Activated CD4-positive, CD25-positive, alpha-beta regulatory T cell treated with anti-CD3 and anti-CD28 coated beads, Interleukin-2, amount 50 U/mL, for 16 hours (primary cell): ENCODE measurements at places on chromosomes 3 and 15.

GRCh38 chr3:87468938-87469337 is 192.6 kb upstream of the POU1F1 start:
- DNase-seq, result no peak

DNA sequence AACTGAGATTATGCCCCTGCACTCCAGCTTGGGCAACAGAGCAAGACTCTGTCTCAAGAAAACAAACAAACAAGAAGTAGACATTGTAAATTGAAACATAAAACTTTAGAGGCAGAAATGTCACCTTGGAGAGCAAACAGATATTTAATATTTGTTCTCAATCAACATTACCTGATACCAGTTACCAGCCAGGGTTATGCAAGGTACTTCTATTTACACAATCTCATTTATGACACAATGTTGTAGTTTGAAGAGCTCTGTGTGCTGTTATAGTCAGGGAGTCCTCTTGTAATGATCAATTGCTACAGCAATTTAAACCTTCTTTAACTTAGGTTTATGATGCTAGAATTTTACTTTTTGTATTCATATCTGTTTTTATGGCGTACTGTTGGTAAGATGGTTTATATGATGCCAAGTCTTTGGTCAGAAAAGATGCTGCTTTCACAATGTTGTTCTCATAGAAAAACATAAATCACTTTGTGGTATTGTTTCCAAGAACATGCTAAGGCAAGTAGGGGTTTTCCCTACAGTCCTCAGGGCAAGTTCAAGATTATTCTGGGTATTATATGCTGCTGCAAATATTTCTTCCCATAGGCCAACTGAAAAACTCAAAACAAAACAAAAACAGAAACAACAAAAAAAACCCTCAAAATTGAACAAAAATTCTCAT is 173.5 kb downstream of the TNIK start:
- DNase-seq, result no peak

- DNase-seq, result no peak
Measured at GRCh38 chr15:63114465-63114864, 7.2 kb upstream of the LACTB start.

DNA sequence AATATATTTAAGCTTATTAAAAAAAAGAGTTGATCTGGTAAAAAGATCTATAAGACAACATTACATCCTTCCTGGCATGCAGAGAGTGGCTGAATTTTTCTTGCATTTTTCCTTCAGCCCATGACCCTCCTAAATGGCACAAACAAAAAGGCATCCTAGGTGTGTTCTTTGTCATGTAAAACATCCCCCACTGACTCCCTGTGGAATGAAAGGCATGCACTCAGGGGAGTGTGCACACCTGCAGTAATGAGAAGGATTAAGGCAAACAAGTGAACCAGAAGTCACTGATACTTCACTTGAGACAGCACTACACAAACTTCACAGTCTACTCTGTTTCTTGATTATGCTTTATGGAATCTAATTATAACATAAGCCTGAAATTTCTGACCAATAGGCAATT is 195.0 kb downstream of the RBMS3 start:
- no peak for DNase-seq

GRCh38 chr15:62706317-62706716 is 336.2 kb upstream of the TPM1 start:
- DNase-seq, result no peak

DNA sequence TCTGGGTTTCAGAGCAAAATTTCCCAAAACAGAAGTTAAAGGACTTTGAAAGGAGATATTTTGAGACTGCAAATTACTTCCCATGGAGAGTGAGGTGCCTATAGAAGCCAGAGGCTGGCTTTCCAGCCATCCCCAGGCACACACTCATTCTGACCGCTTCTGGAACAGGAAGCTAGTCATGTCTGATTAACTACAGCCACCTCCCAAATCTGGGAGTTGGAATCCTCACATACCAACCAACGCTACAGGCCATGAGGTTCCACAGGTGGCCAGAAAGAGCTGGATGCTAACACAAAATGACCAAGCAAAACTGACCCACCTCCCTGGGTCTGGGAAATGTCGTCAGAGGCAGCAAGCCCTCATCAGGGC is 87.2 kb downstream of the SNRK start:
- DNase-seq, result no peak

DNA sequence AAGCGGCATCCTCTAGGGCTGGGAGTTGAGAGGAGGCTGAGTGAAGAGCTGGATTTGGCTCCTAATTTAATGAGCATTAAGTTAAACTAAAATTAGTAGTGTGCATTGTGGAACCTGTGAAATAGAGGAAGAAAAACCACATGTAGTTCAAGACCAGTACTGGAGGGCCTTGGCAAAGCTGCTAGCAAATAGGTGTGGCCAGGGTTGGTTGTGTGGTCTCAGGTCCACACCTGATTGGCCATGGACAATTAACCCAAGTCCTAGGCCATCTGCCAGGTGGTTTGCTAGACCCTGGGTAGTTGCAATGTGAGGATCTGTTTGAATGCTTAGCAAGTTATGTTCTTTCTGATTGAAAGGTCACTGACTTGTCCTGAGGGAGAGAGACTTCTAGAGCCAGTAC is 275.5 kb downstream of the PDCD6IP start:
- DNase-seq, result no peak

DNA sequence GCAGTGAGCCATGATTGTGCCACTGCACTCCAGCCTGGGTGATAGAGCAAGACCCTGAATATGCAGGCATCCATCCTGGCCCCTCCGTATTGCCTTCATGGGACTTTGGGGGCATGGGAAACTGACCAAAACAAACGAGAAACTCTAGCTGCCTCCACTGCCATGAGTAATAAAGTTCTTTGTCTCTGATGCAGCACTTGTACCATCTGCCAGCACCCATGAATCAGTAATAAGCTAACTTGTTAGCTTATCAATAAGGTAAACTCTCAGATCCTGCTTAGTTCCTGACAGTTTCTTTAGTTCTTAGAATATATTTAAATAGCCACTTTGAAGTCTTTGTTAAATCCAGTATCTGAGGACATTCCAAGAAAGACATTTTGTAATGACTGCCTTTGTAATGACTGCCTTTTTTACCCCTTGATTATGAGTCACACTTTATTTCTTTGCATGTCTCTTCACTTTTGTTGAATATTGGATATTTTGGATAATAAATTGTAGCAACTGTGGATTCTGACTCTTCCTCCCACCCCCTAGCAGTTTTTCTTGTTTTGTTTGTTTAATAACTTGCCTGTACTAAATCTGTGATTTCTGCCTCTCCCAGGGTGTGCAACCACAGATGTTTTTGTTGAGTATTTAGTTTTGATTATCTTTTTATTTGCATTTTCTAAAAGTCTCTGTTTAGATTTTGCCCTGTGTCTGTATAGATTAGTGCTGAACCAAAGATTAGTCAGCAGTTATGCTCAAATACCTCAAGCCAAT is 136.9 kb downstream of the HCN4 start:
- no peak for DNase-seq

DNA sequence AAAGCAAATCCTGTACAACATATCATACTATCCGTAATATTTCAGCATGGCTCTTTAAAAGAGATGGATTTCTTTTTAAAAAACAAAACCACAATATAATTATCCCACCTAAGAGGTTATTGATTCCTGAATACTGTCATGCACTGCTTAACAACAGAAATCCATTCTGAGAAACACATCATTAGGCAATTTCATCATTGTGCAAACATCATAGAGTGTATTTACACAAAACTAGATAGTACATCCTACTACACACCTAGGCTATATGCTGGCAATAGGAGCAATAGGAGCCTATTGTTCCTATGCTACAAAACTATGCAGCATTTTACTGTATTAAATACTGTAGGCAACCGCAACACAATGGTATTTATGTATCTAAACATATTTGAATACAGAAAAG is 242.0 kb downstream of the NEK10 start:
- no peak for DNase-seq

- DNase-seq, result no peak
Measured at GRCh38 chr3:123682781-123683504, 98.1 kb upstream of the HACD2 start.

DNA sequence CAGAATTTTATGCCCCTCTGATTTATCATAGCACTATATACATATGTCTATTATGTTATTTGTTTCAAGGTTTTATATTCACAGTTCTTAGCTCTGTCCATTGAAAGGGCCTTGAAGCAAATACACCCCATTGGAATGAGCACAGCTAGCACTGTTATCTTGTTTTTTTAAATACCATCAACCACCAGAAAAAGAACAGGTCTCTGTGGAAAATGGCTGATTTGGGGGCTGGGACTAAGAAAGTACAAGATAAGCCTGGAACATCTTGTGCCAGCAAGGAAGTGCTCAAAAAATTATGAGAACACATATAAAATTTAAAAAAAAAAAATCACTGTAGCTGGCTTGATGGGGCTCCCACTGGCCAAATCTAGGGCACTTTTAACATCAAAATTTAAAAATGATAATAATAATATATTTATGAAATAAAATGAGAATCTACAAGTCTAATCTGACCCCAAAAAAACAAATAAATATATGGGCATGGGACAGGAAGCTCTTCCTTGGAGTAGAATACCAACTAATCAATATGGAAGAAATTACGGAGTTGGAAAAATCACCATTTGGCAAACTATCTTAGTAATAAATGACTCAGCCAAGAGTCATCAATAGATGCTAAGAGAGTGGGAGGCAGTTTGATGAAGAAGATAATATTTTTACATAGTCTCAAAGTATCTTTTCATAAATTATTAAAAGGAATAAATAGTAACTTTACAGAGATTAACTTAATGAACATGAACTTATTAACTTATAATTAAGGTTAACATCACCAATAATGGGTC is 20.5 kb downstream of the IFT80 start:
- no peak for DNase-seq

GRCh38 chr3:113374078-113374477 is 67.2 kb downstream of the CFAP44 start:
- DNase-seq, result no peak

- DNase-seq, result no peak
Measured at GRCh38 chr3:11724615-11725339, 81.1 kb upstream of the VGLL4 start.

DNA sequence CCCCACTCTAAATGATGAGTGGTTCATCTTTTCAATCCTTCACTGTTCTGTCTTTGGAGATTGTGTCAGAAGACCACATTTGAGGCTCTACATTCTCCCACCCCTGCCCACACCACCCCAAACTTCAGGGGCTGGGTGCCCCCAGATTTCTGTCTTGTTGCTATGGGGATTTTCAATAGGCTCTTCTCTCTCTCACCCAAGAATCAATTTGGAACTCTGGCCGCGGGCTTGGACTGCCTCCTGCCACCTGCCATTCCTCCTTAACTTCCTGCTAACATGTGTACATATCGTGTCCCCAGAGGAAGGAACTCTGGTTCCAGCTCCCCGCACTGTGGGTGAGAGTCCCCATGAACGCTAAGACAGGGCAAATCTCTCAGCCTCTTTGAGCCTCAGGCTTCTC is 67.4 kb upstream of the LARS2 start:
- DNase-seq, result no peak

DNA sequence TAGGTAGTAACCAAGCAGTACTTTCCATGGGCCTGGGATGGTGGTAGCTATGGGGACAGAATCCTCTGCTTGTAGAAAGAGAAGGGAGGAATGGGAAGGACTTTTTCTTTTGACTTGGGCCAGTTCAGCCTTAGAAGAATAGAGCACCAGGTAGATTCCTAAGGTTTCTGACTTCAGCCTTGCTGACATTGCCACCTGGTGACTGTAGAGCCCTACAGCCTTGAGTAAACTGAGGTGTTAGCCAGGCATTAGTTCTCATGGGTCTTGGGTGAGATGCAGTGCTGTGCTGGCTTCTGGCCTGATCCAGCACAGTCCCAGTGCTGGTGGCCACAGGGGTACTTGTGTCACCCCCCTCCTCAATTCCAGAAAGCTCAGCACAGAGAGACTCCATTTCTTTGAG is 171.1 kb downstream of the ZBBX start:
- DNase-seq, result no peak

DNA sequence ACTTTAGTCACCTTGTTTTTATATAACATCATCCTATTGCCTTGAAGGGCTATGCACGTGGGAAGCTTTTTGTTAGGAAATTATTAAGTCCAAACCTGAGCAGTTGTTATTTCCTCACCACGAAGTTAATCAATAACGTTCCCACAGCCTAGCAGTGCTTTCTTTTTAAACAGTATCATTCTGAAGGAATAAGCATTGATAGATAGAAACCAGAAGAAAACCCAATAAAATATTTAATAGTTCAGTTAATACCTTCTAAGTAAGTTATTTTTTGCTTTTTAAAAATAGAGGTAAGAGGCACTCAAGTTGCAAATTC is 149.3 kb downstream of the KCNMB2 start:
- DNase-seq, result no peak

DNA sequence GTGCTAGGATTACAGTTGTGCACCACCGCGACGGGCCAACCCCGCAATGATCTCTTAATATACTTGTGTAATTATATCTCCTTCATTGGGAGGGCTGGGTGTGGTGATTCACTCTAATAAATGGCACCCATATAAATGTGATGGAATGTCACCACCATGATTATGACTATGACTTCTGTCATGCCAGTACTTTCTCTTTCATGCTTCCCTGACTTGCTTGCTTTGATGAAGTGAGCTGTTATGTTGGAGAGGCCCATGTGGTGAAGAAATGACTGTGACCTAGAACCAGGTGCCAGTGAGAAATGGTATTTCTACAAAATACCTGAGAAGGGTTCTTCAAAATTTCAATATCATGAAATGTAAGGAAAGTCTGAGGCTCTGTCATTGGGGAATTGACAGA is 24.4 kb upstream of the TP63 start:
- DNase-seq, result no peak

GRCh38 chr3:124607163-124607562 is 123.1 kb upstream of the UMPS start:
- no peak for DNase-seq

GRCh38 chr3:134795746-134796280 is 753 bp downstream of the EPHB1 start:
- no peak for DNase-seq

GRCh38 chr3:39882111-39882510 is 72.7 kb downstream of the MYRIP start:
- DNase-seq, result no peak

DNA sequence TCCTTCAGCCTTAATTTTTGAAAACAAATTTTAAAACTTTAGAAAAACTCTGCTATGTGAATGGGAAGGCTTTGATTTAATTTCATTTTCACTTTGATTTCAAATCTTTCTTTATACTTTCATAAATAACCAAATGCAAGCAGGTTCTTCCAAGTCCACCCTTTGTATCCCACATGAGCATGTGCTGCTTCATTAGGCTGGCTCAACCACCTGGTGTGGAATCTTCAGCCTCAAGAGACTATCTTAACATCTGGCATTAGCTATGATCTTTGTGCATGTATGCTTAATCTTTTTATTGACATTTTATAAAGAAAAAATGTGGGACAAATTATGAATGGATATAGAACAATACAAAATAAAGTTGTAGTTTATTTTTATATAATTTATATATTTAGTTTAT is 81.8 kb upstream of the MLF1 start:
- no peak for DNase-seq

- DNase-seq, result no peak
Measured at GRCh38 chr15:80480171-80480811, 76.1 kb downstream of the ARNT2 start.

- no peak for DNase-seq
Measured at GRCh38 chr3:43996379-43997301, 245.0 kb upstream of the TOPAZ1 start.

GRCh38 chr15:74615508-74616365 is at the start of gene CLK3:
TSS of gene CLK3 (plus strand) at chr15:74615836. CDS start at chr15:74619197, 3,361 bp downstream.
- peak; percentile 87 for DNase-seq

GRCh38 chr3:52315977-52316764 is at the start of gene DNAH1:
TSS of gene DNAH1 (plus strand) at chr3:52316319. CDS start at chr3:52322443, 6,124 bp downstream.
- DNase-seq, result no peak
